Epithelial cell of proximal tubule (primary cell): ENCODE measurements at places on chromosomes 4 and X. TPM values are rescaled to one million over a fixed set of nuclear protein-coding genes. Genes with fewer than 3 reads are reported as not detected.
A peak's percentile ranks its signal among the peaks of the same experiment; 100 is the strongest.

GRCh38 chr4:160580581-160580980 lies 1477.7 kb downstream of the RAPGEF2 start:
- DNase-seq = no peak

GRCh38 chrX:13721819-13722519 lies 12.5 kb downstream of the TRAPPC2 start:
- no peak for DNase-seq

- no peak for DNase-seq
Observed at GRCh38 chr4:109134268-109134667, 168.2 kb downstream of the COL25A1 start.

DNA sequence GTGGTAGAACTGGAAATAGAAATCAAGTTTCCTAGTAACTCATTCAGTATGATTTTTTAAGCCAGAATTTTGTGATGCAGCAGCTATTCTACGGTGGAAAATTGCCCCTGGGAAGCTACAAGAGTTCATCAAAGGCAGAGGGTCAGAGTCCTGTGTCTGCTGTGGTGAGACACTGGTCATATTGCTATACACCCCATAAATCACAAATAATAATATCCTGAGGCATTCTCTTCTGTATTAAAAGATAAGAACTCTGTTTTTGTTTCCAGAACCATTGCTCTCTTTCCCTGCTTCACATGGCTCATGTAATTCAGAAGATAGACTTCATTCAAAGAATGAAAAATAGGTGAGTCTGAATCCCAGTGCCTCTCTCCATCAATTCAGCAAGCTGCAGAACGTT lies 188.8 kb upstream of the NOCT start:
- no peak for DNase-seq

DNA sequence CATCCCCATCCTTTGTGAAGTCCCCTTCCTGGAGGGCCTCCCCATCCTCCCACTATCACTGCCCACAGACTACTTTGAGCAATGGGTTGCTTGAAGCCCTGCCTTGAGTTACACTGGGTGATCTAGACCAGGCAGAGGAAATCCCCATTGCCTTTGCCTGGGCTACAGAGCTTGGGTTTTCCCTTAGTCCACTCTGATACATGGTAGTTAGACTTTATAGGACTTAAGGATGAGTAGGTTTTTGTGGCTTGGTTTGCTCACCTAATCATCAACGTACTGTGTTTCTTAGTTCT lies 56.6 kb downstream of the TMEM131L start:
- no peak for DNase-seq

The AFM gene
- total RNA-seq = not detected in 2 replicates

The SSX7 gene
- total RNA-seq = not detected in 2 replicates

The DUX4 gene
- total RNA-seq = not detected in 2 replicates

The ACSL4 gene
- 66.9 and 75.2 TPM in 2 replicates for total RNA-seq

The AMER1 gene
- total RNA-seq = 1.6 and 1.9 TPM in 2 replicates

The CA5B gene
- total RNA-seq = 0.94 and 2.4 TPM in 2 replicates

GRCh38 chr4:150302553-150302952 lies 224.3 kb downstream of the DCLK2 start:
- peak; percentile 91 for DNase-seq

DNA sequence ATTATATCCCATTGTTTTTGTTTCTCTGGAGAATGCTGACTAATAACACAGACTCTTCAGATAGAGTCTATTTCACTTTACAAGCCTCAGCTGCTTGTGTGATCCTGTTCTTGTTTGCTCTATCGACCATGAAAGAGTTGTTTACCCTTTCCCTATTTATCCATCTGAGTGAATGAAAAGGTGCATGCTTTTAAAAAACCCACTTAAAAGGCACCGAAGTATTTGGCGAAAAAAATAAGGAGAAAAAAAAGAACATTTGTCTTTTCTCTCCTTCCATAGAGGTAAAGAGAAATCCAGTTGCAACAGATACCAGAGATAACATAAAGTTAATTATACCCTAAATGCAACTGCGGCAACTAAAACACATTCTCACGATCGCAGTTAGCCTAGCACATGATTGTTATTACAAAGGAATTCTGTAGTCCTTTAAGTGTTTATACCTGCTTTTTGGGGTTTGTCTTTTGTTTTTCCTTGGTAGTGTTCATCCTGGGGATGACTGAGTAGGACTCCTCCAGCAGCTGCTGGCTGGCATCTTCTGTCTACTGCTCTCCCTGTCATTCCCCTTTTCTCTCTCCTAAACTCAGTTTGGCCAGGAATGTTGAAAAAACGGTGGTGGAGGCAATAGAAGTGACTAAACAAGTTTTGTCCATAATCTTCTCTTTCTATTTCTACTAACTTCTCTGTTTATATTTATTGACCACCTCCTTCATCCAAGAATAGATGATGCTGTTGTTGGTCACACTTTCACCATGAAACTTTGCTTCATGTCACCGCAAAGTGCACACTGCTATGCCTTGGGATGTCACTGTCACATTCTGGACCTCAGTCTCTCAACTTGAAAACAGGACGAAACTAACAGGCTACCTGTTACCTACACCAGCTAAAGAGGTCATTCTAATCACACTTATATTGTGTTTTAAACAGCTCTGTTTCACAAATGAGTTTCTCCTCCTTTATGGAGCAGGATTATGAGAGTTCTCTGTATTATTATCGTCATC lies 41.9 kb upstream of the FRAS1 start:
- DNase-seq = no peak

- no peak for DNase-seq
Observed at GRCh38 chr4:93732509-93732908, 96.0 kb upstream of the ATOH1 start.

DNA sequence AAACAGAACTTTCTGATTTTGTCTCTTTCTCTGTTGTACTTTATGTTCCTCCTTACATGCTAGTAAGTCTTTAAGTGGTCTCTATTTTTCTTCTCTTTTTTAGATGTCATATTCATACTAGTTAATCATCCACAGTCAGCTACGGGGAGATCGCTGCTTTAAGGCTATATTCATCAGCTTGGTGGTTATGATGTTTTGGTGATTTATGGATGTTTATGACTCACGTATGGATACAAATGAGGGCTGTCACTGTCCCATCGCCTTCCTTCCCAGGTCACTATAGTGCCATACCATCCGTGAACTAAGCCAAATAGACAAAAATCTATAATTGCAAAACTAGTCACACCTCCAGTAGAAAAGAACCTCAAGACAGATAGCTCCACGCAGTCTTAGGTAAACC lies 296.8 kb upstream of the AADAT start:
- no peak for DNase-seq

The SPANXA2 gene
- total RNA-seq = not detected in 2 replicates

The GDPD2 gene
- not detected in 2 replicates for total RNA-seq

- no peak for DNase-seq
Observed at GRCh38 chr4:73967866-73968265, 14.0 kb downstream of the PF4 start.

DNA sequence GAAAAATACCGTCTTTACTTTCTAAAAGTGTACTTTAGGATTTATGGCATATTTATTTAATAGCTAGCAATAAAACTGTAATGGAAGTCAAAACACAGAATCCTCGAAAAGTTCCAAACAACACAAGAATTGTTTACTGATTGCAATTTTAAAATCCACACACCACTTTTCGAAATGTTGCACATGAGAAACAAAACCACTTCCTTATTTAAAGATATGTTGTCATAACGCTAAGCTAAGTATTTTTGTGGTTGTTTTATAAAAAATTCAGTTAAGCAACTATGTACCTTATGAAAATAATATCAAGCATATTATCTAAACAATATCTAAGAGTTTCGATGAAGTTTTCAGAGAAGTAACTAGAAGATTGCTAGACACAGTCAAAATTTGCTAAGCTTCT lies 344 bp downstream of the TMPRSS11D start:
- DNase-seq = no peak

GRCh38 chr4:160350944-160351343 lies 1248.1 kb downstream of the RAPGEF2 start:
- DNase-seq = no peak

The STPG2 gene
- not detected in 2 replicates for total RNA-seq

DNA sequence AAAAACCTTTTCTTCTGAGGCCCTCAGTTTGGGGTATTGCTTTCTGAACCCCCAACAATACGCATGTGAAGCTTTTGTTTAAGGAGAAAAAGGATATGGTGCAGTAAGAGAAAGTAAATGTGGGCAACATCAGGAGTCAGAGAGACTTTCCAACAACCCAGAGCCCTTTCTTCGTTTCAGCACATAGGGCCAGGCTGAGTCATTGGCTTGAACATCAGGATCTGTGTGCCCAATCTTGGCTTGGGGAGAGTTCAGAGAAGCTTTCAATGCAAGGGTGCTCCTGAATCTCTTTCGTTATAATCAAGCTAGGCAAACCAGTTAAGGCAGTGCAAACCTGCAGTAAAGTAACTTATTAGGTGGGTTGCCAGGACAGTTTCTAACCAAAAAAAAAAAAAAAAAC lies 191.2 kb downstream of the FRMPD4 start:
- no peak for DNase-seq

DNA sequence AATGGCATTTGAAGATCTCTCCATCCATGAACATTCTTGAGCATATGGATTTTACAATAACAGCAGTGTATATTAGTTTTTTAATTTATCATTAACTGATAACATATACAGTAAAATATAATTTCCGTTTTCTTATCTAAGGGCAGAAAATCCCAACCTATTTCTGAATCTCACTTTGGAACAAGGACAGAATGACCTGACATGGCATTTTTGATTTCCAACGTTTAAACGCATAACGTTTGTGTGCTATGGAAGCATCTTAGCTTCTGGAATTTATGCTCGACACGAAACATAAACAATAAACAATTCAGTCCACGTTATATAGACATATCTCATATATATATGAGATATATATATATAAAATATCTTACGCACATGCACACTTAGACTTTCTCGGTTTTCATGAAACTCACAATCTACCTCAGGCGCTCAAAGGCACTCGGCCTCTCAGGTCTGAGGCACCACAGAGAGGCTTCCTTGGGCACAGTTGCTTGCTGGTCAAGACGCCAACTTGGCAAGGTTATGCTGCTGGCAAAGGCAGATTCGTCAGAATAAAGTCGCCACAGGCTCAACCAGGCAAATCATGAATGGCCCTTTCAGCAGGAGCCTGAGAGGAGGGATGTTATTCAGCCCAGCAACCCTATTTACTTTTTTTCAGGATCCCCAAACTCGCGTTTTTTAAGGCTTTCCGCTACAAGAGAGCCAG lies 1.0 kb upstream of the UGT8 start:
- DNase-seq = no peak

The SYTL5 gene
- total RNA-seq = 0.14 and 0.17 TPM in 2 replicates

DNA sequence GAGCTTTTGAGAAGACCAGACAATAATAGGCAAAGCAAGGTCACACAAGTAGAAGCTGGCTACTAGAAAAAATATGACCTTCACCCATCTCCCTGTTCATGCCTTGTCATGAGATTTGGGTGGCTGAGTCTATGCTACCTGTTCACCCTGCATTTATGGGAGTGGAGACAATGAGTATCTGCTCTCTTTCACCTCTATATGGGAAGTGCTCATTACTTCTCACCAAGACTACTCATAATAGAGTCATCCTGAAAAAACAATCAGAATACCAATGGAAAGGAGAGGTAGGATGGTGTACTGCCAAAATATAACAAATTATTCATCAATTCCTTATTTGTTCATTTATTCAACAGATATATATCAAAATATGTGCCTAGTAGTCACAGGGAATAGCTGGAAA lies 921.8 kb upstream of the INTU start:
- no peak for DNase-seq

DNA sequence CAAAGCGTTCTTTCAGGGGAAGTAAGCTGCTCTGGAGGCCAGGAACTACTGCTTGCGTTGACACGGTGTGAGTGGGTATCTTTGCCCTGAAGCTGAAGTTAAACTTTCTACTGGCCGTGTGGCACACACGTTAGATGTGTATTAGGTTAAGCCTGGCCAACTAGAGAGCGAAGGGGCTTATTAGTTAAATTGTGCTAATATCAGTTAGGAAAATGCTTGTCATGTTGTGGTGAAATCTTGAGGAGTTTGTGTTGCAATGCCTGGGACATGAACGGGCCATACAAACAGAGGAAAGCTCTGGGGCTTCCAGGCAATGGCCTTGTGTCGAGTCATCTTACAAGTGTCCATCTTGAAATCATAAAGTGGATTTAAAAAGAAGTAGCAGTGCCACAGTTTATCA lies 62.6 kb downstream of the NSUN7 start:
- no peak for DNase-seq

GRCh38 chr4:139759097-139759496 lies 93.5 kb downstream of the MGST2 start:
- DNase-seq = no peak

DNA sequence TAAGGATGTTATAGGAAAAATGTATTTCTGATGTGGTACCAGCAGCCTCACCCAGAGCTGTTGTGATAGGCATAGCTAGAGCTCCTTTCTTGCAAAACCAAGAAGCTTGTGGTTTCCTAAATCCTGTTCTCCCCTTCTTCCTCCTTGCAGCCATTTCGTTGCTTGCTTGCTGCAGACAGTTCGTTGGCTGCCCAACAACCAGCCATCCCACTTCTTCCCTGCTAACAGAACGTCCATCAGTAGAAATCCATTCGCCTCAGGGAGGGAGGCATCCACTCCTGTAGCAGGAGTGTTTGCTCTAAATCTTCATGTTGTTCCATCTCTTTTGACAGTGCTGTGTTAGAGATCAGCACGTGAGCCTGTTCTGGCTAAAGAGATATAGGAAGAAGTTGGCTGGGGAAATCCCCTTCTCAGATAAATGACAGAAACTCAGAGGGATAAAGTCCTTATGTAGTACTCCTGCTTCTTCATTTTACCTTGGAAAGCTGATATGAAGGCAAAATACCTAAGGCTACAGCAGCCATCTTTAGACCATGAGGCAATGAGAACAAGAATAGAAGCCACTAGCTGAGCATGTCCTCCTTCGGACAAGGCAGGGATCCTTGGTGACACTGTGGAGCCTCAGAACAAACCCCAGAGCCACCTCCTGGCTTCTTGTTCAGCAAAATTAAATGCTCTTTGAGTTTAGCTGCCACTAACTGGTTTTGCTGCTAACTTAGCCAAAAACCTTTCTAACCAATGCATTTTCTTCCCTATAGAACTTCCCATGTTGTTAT lies 68.4 kb upstream of the RELL1 start:
- DNase-seq = no peak
